ENCODE measurements at places on chromosomes 7 and 10.

DNA sequence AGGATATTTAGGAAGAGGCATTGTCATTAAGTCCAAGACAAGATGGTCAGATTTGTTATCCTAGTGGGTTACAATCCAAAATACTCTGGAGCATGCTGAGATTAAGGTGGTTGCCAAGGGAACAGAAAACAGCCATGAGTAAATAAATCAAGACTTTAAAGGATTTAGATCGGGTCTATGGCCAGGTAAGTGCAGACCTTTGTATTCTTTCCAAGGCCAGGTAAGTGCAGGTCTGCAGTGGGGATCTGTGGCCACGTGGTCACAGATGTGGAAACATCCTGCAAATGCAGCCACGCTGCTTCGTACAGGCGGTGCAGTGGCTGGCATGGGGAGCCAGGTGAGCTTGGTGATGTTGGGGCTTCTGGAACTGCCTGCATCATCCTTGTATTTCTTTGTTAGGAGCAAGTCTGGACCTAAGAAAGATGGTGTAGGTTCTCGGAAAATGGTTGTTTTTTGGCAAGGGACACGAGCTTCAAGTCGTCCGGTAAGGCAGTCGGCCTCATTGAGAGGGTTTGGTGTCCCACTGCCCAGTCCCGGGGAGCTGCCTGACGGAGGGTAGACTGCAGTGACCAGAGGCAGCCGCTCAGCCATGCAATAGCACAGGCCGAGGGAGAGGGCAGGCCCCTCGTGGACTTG lies 21.8 kb downstream of the ZNF775 start:
- DNase-seq, result no peak

DNA sequence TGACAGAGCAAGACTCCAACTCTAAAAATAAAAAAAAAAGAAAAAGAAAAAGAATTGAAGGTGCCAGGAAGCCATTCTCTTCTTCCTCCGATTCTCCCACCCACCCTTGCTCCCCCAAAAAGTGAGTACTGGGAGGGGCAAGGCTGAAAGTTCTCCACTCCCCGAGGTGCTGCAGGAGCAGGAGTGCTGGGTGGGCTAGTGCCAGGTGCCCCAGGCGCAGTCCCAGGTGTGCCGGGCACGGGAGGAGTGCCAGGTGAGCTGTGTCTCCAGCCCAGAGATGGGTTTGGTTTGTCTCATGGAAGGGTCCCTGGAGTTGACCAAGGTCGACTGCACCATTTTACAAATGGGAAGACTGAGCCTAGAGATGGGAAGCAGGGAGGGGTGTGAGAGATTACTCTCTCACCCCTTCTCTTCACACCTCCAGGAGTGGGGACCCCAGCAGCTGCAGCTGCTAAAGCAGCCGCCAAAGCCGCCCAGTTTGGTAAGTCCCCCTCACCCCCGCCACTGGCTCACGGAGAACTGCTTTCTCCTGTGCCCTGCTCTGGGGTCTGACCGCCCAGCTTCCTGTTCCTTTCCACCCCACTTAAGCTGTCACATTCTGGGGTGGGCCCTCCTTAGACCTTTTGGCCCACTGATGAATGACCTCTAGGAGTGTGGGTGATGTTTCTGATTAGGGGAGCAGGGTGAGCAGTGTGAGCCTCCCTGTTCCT lies 26.2 kb upstream of the LIMK1 start:
- DNase-seq, result no peak

DNA sequence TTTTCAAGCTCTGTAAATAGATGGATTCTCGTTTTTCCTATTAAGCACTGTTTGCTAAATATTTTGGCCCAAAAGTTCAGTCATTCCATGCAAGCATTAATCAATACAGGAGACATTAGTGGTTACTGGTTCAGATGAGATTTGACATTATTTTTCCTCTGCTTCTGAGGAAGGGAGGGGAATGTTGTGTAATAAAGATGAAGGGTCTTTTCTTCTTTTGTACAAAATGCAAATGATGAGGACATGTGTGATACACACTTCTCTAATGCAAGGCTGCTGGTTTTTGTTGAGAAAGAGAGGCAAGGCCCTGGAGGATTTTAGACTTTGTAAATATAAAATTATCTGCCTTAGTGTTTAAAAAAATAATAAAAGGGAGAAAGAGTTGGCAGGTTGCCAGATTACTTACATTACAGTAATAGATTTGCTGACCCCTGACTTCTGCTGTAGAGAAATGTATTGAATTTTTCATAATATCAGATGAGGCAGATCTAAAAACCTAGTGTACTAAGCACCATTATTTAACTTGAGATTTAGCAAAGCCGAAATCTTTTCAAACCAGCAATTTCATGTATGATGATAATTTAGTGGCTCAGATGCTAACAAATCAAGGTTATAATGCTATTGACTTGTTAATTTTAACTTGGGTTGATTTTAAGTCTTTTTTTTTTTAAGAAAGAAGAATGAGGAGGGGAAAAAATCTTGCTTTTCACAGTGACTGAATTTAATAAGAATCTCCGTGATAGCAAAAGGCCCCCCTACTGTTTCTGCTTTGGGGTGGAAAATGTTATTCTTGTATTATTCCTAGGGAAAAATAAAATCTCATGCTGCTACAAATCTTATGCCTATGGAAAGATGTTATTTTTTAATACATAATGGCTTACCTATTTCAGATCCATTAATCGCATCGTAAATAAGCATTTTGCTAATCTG lies 180.1 kb downstream of the ARID5B start:
- DNase-seq, result no peak

GRCh38 chr7:130154501-130155317 lies 50.5 kb downstream of the TMEM209 start:
- DNase-seq, result no peak

DNA sequence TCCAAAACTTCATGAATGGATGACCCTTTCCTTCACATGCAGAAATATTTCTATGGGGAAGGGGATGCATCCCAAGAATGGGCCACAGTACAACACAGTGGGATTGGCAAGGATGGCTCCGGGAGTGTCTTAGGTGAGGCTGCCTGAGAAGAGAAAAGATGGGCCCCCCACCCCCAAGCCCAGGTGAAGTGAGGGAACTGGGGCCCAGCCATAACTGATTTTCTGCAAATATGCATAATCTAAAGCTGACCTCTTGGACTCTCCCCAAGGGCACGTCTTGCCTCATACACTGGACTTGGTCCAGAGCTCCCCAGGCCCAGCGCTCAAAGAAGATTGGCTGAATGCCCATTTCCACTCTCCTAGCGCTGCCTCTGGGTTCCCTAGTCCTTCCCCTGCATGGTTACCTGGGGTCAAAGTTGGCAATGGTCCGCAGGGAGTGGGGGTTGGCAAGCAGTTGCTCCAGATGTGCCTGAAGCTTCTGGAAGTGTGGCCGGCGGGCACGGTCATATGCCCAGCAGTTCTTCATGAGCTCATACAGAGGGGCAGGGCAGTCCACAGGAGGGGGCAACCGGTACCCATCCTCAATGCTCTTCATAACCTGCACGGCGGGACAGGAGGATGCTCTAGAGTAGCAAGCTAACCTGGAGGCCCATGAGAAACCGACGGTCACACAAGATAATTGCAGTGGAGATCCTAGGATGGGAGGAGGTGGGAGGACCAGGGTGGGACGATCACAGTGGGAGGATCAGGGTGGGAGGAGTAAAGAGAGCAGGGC lies 12.3 kb downstream of the ZYX start:
- DNase-seq, result no peak

- no peak for DNase-seq
These were observed 502.8 kb downstream of the SORCS1 start for GRCh38 chr10:106661767-106662140.

GRCh38 chr10:61751599-61751998 lies 88.9 kb downstream of the CABCOCO1 start:
- no peak for DNase-seq

DNA sequence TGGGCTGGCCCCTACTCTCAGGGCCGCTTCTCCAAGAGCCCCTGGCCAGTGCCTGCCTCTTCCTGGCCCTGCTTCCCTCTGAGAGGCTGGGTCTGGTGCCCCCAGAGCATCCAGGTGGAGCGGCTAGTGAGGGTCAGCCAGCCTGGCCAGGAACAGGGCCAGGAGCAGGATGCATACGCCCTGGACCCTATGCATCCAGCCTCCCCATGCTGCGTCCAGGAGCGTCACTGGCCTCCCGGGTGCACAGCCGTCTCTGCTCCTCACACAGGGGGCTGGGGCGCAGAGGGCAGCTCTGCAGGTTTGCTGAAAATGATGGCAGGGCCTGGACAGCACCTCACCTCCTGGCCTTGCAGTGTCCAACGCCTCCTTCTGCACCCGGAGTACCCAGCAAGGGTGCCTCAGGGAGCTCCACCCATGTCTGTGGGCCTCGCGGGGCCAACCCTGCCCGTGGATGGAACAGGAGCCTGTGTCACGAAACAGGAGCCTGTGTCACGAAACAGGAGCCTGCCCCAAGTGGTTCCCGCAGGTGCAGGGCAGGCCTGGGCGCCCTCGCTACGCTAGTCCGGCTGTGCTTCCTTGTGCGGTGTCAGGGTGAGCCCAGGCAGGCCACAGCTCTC lies 246.2 kb upstream of the PPP2R2D start:
- no peak for DNase-seq

DNA sequence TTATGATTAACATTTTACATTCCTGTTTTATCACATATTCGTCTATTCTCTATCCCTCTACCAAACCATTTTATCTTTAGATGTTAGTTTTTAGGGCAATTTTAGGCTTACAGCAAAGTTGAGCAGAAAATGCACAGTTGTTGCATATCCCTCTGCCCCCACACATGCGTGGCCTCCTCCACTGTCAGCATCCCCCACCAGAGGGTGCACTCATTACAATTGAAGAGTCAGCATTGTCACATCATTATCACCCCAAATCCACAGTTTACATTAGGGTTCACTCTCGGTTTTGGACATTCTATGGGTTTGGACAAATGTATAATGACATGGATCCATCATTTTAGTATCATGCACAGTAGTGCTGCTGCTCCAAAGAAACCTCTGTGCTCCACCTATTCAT lies 86.4 kb downstream of the WDR37 start:
- DNase-seq, result no peak

- no peak for DNase-seq
These were observed 71.0 kb downstream of the PAXIP1 start for GRCh38 chr7:154931906-154932305.

- no peak for DNase-seq
These were observed 107.7 kb upstream of the KLF6 start for GRCh38 chr10:3892440-3893425.

- DNase-seq, result no peak
These were observed 91.2 kb downstream of the GTF2IRD1 start for GRCh38 chr7:74544706-74545469.

GRCh38 chr7:43417455-43417854 lies 165.5 kb upstream of the STK17A start:
- no peak for DNase-seq

DNA sequence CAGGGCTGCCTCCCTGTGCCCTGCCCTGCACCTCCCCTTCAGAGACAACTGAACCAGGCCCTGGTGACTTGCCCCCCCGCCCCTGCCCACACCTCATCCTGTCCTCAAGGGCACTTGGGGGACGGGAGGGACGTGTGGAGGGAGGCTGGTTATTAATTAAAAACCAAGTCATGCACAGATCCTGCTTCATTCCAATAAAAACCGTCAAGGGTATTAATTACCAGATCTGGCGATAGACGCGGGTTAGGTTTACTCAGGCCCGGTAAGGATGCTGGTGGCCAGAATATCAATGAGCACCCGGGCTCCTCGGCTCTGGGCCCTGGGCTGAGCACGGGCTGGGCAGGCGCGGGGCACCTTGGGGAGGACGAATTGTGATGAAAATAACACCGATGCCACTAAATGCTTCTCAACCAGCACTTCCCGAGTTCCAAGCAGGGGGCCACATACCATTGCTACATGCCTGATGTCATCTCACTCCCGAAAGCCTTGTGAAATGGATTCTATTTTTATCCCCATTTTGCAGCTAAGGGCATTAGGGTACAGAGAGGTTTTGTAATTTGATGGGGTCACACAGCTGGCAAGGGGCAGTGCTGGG lies 24.5 kb upstream of the GTF2IRD1 start:
- no peak for DNase-seq

GRCh38 chr10:67802767-67803538 lies 35.0 kb downstream of the DNAJC12 start:
- no peak for DNase-seq

- no peak for DNase-seq
These were observed 181.8 kb downstream of the MACC1 start for GRCh38 chr7:20035279-20035875.

GRCh38 chr10:110524179-110524858 lies 26.6 kb downstream of the DUSP5 start:
- no peak for DNase-seq

DNA sequence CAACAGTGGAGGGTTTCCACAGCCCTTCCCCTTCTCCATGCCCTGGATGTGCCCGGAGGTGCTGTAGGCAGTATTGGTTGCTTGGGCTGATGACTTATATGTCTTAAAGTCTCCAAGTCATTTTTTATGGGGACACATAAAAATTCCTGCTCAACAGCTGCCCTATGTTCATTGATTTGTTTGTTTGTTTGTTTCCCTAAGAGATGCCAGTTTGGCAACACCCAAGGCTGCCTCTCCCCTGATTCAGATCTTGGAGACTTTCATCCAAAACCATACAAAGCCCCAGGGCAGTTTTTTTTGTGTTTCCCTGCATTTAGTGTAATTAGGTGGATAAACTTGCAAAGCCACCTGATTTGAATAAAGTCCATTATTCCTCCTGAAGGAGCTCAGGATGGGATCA lies 115.3 kb downstream of the PLPP4 start:
- no peak for DNase-seq

- no peak for DNase-seq
These were observed 18.7 kb upstream of the ZNF488 start for GRCh38 chr10:47402641-47403301.

- no peak for DNase-seq
These were observed 32.6 kb downstream of the NEUROD6 start for GRCh38 chr7:31307972-31308371.

DNA sequence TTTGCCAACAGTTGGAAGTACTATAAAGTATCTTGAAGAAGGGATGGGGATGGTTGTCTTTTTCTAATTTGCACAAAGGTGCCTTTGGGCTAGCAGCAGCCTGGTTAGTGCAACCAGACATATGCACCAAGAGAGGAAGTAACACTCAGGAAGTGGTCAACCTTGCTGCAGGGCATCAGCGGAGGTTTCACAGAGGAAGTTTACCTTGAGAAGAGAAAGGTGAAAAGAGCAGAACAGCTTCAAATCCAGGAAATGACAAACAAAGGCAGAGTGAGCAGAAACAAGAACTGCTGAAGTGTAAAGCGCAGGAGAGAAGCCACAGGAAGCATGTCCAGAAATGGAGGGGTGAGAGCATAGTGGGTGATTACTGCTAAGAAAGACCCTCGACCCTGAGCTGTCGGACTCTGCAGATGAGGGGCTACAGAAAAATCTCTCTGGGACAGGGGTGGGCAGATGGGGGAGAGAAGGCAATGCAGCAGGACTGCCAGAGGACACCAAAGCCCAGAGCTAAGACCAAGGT lies 66.9 kb downstream of the STK17A start:
- peak; percentile 36 for DNase-seq

- DNase-seq, result no peak
These were observed 3.4 kb downstream of the STYXL1 start for GRCh38 chr7:76044375-76044865.

GRCh38 chr7:146635205-146636032 lies 518.8 kb downstream of the CNTNAP2 start:
- DNase-seq, result no peak

DNA sequence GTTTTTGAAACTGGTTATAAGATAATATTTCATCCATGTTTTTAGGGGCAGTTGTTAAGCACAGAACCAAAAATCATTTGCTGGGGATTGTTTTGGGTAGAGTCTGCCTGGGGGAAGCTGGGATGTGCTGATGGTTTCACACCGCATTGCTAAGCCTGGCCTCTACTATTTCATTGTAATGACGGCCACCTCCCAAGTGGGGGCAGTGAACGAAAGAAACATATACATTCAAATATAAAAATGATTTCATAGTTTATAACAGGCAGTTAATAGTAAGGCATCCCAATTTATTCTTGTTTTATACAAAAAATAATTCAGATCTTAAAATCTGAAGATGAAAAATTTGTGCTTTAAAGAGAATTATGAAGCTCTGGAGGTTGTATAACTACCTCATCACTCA lies 750.8 kb downstream of the REEP3 start:
- no peak for DNase-seq

All from activated CD8-positive, alpha-beta memory T cell treated with anti-CD3 and anti-CD28 coated beads for 4 hours (primary cell).